NCI-H446 (cell line): ENCODE measurements at places on chromosomes 11 and 22.
A peak's percentile ranks its signal among the peaks of the same experiment; 100 is the strongest.

DNA sequence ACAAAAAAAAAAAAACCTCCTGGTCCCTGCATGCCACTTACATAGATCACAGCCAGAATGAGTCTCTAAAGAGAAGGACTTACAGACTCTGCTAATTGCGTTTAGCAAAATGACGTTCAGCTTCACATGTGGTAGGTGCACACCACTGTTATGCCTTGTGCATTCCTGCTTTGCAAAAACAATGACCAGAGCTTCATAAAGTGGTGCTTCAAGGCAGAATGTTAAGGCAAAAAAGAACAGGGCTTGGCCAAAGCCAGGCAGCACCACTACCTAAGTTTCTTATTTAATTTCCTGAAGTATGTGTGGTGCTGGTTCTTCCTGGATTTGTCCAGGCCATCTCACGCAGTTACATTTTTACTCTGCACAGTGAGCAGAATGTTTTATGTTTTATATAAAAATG is 85.2 kb downstream of the GALNT18 start:
- DNase-seq, result no peak

DNA sequence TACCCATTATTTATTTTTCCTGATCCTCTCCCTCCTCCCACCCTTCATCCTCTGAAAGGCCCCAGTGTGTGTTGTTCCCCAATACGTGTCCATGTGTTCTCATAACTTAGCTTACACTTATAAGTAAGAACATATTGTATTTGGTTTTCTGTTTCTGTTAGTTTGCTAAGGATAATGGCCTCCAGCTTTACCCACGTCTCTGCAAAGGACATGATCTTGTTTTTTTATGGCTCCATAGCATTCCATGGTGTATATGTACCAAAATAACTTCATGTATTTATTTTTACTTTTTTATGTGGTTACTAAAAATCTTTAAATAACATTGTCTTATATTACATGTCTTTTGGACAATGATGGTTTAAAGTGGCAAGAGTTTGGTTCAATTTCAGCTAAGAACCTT is 15.2 kb downstream of the PDGFD start:
- DNase-seq, result no peak

GRCh38 chr11:70251659-70252321 is 18.7 kb upstream of the PPFIA1 start:
- DNase-seq, result no peak

- no peak for DNase-seq
Observed at GRCh38 chr11:70183032-70183431, 20.1 kb upstream of the FADD start.

- no peak for DNase-seq
Observed at GRCh38 chr22:45246060-45246985, 5.6 kb upstream of the KIAA0930 start.

DNA sequence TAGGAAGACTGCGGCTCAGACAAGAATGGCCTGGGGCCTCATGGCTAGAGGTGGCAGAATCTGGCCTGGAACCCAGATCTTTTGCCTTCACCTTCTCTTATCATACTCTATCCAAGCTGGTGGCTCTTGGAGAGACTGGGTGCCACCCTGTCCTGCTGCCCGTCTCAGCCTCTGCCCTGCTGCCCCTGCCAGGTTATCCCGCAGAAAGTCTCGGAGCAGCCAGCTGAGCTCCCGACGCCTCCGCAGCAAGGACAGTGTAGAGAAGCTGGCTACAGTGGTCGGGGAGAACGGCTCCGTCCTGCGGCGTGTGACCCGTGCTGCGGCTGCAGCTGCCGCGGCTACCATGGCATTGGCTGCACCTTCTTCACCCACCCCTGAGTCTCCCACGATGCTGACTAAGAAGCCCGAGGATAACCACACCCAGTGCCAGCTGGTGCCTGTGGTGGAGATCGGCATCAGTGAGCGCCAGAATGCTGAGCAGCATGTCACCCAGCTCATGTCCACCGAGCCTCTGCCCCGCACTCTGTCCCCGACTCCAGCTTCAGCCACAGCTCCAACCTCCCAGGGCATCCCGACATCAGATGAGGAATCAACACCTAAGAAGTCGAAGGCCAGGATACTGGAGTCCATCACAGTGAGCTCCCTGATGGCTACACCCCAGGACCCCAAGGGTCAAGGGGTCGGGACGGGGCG is 5.9 kb downstream of the INCENP start:
- DNase-seq, result no peak

- no peak for DNase-seq
Observed at GRCh38 chr11:114466742-114467141, 27.5 kb downstream of the REXO2 start.

- DNase-seq, result no peak
Observed at GRCh38 chr11:76706667-76707066, 36.1 kb upstream of the LRRC32 start.

- no peak for DNase-seq
Observed at GRCh38 chr11:71568704-71569349, 3.5 kb downstream of the KRTAP5-10 start.

DNA sequence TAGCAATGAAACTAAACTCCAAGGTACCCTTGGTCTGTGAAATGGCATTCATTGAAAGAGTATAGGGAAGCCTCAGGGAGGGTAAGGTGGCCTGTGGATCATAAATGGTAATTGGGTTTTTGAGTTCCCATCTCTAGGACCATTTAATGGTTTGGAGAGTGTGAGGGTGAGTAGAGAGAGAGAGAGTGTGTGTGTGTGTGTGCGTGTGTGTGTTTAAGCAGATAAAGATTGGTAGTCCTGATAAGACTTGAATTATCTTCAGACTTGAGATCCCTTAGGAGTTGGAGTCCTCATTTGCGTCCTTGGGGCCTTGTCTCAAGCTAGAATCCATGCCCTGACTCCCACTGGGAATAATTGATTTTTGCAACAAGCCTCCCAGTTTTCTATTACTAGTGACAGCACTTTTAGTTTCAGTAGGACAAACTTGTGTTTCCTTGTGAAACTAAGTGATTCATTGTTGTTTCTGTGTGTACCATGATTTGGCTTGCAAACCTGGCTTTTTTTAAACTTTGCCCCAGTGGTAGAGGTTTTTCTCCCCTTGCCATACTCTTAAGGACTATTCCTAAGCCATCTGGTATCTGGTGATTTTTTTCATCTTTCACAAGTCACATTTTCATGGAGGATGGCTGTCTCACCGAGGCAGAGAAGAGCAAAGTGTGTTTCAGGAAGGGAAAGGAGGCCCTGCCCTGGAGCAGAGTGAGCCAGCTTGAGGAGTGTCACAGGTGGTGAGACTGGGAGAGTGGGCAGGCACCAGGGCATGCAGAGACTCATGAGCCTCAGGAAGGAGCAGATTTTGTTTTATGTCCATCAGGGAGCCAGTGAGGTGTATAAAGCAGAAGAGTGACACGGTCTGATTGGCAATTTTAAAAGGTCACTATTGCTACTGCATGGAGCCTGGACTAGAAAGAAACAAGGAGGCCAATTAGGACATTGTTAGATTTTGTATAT is 26.7 kb downstream of the ALKBH3 start:
- DNase-seq, result no peak

- DNase-seq, result peak; percentile 47
Observed at GRCh38 chr11:19728436-19728835, 15.8 kb downstream of the NAV2 start.

DNA sequence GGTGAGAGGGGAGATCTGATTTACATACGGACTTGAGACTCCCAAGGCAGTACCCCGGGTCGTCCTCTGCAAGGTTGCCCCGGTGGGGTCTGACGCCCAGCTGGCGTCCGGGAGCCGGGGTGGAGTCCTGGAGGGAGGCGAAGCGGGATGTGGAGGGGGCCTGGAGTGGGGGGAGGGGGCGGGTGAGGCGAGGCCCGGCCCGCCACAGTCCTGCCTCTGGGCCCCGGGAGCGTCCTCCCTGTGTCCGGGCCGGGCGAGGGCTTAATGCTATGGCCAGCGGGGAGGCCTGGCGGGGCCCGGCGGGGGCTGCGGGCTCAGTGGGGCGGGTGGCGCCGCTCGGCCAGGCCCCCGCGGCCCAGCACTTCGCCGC is 2.4 kb upstream of the MYBPC3 start:
- no peak for DNase-seq

DNA sequence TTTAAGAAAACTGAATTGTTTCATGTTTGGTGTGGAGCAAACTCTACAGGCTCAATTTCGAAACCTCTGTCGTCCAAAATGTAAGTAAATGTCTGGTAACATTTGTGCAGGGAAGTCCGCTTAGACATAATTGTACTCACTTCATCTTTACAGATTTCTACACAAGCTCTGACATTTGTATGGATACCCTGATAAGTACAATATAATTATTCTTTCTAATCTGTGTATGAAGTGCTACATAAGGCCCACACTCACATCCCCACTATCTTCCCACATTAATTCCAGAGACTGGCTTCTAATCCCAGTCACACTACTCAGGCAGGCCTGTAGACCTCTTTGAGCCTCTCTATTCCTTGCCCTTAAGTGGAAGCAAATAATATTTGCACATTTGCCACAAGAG is 129.2 kb upstream of the LMO1 start:
- no peak for DNase-seq

GRCh38 chr22:43270949-43271348 is 72.2 kb downstream of the SCUBE1 start:
- no peak for DNase-seq
